ENCODE measurements at places on chromosomes 7 and 10. TPM values are rescaled to one million over a fixed set of nuclear protein-coding genes. Genes with fewer than 3 reads are reported as not detected.

GRCh38 chr10:11262494-11263345 is 245.0 kb downstream of the CELF2 start:
- DNase-seq, result no peak
- H3K27me3 ChIP-seq, result no peaks in the 10 kb centered on the region
- peaks cover 3% of the 10 kb centered on the region for H3K4me1 ChIP-seq
- no peak overlapping the region for H3K4me3 ChIP-seq
- peaks cover 7% of the 10 kb centered on the region for H3K36me3 ChIP-seq

DNA sequence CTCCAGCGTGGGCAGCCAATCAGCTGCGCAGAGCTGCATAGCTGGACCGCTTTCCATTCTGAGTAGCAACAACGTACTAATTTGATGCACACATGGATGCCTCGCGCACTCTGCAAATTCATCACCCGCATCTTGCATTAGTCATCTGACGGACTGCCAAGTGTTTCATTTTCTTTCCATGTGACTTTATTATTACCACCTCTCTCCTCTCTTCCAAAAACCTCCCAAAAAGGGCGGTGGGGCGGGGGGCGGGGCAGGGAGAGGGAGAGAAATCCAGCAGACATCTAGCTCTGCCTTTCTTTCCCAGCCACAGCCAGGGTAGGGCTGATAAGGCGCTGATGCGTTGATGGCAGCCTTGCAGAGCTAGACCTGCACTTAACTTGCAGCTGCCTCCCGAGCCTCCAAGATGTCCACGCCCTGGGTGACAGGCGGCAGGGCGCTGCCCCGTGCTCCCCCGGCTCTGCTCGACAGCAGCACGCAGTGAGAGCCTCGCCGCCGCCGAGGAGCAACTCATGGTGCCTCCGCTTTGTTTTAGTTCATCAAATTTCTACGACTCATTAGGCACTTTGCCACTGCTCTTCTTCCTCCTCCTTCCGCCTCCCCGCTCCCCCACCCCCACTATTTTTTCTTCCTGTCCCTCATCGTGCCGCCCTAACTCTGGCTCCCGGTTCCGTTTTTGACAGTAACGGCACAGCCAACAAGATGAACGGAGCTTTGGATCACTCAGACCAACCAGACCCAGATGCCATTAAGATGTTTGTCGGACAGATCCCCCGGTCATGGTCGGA is 147.3 kb downstream of the CELF2 start:
- no peak overlapping the region for H3K27ac ChIP-seq
- no peaks in the 10 kb centered on the region for H3K36me3 ChIP-seq
- H3K27me3 ChIP-seq, result no peaks in the 10 kb centered on the region
- peak overlapping the region; percentile 56 for H3K4me3 ChIP-seq

- no peak for DNase-seq
- H3K36me3 ChIP-seq, result no peaks in the 10 kb centered on the region
Observed at GRCh38 chr7:130669085-130669700, 645 bp upstream of the COPG2 start.

NKX1-2 gene
- not detected for total RNA-seq

EVX1 gene
- total RNA-seq, result not detected

DNA sequence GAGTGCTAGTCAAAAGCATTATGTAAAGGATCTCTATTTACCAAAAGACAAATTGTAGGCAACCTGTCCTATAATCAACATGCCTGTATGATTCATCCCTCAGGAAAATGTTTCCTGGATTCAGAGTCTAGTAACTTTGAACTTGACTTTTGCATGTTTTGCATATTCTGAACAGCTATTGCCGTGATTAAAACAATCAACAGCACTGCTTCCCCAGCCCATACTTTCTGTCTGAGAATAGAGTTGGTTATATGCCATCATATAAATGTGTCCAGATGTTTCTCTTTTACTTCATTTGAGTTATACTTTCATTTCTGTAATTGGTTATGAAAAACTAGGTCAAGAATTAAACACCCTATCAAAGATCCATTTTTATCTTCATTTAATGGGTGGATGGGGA is 83.5 kb downstream of the ZMYND11 start:
- peaks cover 5% of the 10 kb centered on the region for H3K4me1 ChIP-seq
- no peak for DNase-seq
- no peaks in the 10 kb centered on the region for H3K36me3 ChIP-seq
- H3K4me3 ChIP-seq, result no peak overlapping the region
- no peaks in the 10 kb centered on the region for H3K27me3 ChIP-seq

- no peaks in the 10 kb centered on the region for H3K36me3 ChIP-seq
- no peaks in the 10 kb centered on the region for H3K27me3 ChIP-seq
- no peak overlapping the region for H3K4me3 ChIP-seq
- no peak for DNase-seq
- H3K27ac ChIP-seq, result no peak overlapping the region
- H3K4me1 ChIP-seq, result no peaks in the 10 kb centered on the region
Observed at GRCh38 chr10:19119191-19119590, 70.6 kb downstream of the MALRD1 start.

TLL2 gene
- total RNA-seq, result 0.12 TPM

- H3K36me3 ChIP-seq, result no peaks in the 10 kb centered on the region
- H3K27me3 ChIP-seq, result no peaks in the 10 kb centered on the region
- no peak overlapping the region for H3K4me3 ChIP-seq
- H3K4me1 ChIP-seq, result peaks cover 8% of the 10 kb centered on the region
Observed at GRCh38 chr7:18971839-18972238, 145.6 kb downstream of the TWIST1 start.

GRCh38 chr7:54897891-54898290 is 120.9 kb upstream of the EGFR start:
- H3K36me3 ChIP-seq, result no peaks in the 10 kb centered on the region
- DNase-seq, result no peak
- no peak overlapping the region for H3K4me3 ChIP-seq

- H3K4me1 ChIP-seq, result no peaks in the 10 kb centered on the region
- no peaks in the 10 kb centered on the region for H3K36me3 ChIP-seq
- no peaks in the 10 kb centered on the region for H3K27me3 ChIP-seq
- H3K27ac ChIP-seq, result no peak overlapping the region
Observed at GRCh38 chr10:71555087-71555723, 158.5 kb downstream of the CDH23 start.

DNA sequence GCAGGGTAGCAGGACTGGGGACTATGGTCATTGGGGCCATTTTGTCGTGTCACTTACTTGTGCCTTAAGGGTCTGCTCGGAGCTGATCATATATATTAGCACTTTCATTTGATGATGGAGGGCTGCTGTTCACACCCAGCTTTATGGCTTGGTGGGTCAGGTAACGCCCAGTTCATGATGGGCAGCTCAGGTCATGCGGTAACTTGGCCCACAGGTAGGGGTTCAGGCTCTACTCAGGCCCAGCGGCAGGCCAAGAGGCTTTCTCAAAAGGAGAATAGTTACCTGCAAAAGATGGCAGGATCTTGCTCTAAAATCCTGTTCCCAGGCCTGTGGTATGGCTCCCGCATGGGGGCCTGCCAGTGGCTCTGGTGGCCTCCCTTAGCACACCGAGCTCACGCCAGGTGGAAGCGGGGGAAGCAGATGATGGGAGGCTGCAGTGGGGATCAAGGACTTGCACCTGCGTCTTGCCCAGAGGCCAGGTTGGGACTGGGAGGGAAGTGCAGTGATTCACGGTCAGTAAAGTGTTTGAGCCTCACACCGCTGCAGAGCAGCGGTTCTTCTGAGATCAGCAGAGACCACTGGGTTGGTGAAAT is 109.5 kb downstream of the ADCY1 start:
- no peaks in the 10 kb centered on the region for H3K4me1 ChIP-seq
- no peak overlapping the region for H3K27ac ChIP-seq
- no peaks in the 10 kb centered on the region for H3K36me3 ChIP-seq
- H3K4me3 ChIP-seq, result no peak overlapping the region

SLC13A1 gene
- not detected for total RNA-seq

GRCh38 chr7:35450456-35451214 is 196.7 kb upstream of the TBX20 start:
- H3K36me3 ChIP-seq, result no peaks in the 10 kb centered on the region
- H3K4me3 ChIP-seq, result no peak overlapping the region
- DNase-seq, result no peak
- H3K27ac ChIP-seq, result no peak overlapping the region

- no peak overlapping the region for H3K27ac ChIP-seq
- H3K4me1 ChIP-seq, result no peaks in the 10 kb centered on the region
- DNase-seq, result no peak
- no peaks in the 10 kb centered on the region for H3K27me3 ChIP-seq
- no peaks in the 10 kb centered on the region for H3K36me3 ChIP-seq
Observed at GRCh38 chr10:36313142-36313541, 671.0 kb upstream of the FZD8 start.

- H3K27ac ChIP-seq, result no peak overlapping the region
- DNase-seq, result no peak
- peaks cover 4% of the 10 kb centered on the region for H3K27me3 ChIP-seq
- H3K4me1 ChIP-seq, result no peaks in the 10 kb centered on the region
- no peaks in the 10 kb centered on the region for H3K36me3 ChIP-seq
- H3K4me3 ChIP-seq, result no peak overlapping the region
Observed at GRCh38 chr7:29350351-29350750, 155.8 kb downstream of the CHN2 start.

DNA sequence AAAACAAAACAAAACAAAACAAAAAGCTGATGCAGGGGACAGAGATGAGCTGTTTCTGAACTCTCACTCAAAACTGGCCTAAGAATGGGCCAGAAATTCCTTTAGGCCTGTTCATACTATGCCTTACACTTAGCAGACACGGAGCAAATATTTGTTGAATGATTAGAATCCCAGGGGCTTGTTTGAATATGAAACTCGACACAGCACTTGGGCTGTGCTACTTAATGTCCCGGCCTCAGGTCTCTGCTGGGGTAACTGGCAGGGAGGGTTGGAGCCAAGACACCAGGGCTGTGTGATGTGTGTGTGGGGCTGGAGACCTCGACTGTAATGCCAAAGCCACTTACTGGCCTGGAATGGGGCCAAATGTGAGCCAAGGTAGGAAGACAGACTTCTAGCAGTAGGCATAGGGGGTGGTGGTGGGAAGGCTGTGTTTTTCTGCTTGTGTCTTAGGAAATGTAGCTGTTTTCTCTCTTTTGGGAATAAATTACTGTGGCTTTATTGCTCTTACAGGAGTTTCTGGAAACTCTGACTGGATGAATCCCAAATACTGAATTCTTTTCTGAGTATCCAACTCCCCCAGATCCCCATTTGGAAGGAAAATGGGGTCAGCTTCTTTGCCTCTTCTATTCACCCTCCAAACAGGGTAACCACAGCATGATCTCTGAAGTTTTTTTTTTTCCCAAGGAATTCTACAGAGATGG is 66.7 kb downstream of the EMX2 start:
- no peaks in the 10 kb centered on the region for H3K4me1 ChIP-seq
- H3K27me3 ChIP-seq, result no peaks in the 10 kb centered on the region
- H3K4me3 ChIP-seq, result no peak overlapping the region
- H3K27ac ChIP-seq, result no peak overlapping the region
- no peaks in the 10 kb centered on the region for H3K36me3 ChIP-seq

LRRN3 gene
- 0.62 TPM for total RNA-seq

LIPK gene
- not detected for total RNA-seq

GRCh38 chr7:51141451-51142003 is 175.1 kb downstream of the COBL start:
- no peak for DNase-seq
- no peak overlapping the region for H3K4me3 ChIP-seq
- H3K36me3 ChIP-seq, result no peaks in the 10 kb centered on the region
- no peak overlapping the region for H3K27ac ChIP-seq

SMIM30 gene
- total RNA-seq, result 33.5 TPM

NUTM2E gene
- total RNA-seq, result not detected

- H3K27me3 ChIP-seq, result no peaks in the 10 kb centered on the region
- H3K4me3 ChIP-seq, result no peak overlapping the region
- peak; percentile 19 for DNase-seq
- no peaks in the 10 kb centered on the region for H3K36me3 ChIP-seq
- H3K27ac ChIP-seq, result no peak overlapping the region
- no peaks in the 10 kb centered on the region for H3K4me1 ChIP-seq
Observed at GRCh38 chr7:31003721-31004120, 40.0 kb downstream of the GHRHR start.

DNA sequence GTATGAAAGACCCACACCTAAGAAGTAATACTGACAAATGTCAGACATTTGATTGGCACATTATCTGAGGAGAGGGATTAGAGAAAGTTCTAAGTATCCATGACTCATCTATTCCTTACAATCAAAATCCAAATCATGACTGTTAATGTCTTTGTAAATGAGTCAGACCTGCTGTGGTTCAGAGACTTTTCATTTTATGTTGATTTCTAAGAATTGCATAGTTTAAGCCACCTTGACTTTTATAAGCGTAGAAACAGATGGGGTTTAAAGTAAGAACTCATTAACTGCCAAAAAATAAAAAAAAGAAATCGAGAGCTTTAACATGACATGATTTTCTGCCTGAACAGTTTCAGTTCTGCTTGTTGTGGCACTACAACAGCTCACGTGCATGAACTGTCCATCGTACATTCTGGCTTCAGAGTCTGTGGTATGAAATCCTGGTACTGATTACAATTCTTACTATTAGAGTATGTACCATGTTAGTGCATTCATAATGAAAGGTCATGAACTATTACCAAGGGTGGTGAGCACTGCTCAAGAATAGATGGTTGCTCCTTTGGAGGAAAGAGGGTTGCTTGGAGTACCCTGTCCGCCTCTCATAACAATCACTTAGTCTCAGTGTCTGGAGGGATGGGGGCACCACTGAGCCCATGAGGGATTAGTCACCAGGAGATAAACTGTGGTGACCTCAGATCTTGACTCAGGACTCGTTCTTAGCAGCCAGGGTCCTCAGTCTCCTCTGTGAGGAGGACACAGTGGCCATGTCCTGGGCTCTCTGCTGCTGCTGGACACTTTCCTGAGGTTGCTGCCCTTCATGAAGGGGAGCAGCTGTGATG is 42.2 kb downstream of the ACSM6 start:
- H3K27me3 ChIP-seq, result no peaks in the 10 kb centered on the region
- H3K27ac ChIP-seq, result no peak overlapping the region
- peaks cover 9% of the 10 kb centered on the region for H3K36me3 ChIP-seq
- no peaks in the 10 kb centered on the region for H3K4me1 ChIP-seq
- no peak for DNase-seq
- H3K4me3 ChIP-seq, result no peak overlapping the region

DNA sequence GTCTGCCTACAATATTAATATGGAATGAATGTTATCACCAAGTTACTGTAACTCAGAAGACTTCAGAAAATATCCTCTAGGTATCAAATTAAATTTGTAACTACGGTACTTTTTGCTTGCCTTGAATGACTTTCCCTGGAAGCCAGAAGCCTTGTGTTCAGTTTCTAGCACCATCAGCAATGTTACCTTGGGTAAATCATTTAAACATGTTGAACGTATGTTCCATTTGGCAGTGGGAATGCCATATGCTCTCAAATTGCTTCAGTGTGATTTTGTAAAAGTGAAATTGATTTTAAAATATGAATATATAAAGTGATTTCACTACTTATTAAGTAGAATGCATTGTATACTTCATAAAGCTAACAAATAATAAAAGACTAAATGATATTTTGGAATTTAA is 11.2 kb downstream of the RPA3 start:
- H3K36me3 ChIP-seq, result no peaks in the 10 kb centered on the region
- H3K4me3 ChIP-seq, result no peak overlapping the region
- DNase-seq, result no peak
- H3K27ac ChIP-seq, result no peak overlapping the region
- H3K4me1 ChIP-seq, result no peaks in the 10 kb centered on the region

DNA sequence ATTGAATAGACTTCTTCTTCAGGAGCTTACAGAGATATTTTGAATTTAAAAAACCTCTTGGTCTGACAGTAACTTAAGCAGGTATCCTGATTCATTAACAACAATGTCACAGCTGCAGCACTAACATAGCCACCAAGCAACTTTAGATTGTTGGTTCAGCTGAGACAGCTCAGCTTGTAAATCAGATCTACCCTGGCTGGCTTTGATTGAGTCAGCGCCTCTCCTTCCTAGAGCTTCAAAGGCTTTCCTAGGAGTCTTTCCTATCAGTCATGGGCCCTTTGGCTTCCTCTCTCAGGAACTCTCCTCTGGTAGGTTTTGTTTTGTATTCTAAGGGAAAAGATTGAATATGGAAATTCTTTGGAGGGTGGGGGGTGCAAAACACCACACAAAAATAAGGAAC is 70.7 kb upstream of the STEAP4 start:
- H3K4me3 ChIP-seq, result no peak overlapping the region
- no peak overlapping the region for H3K27ac ChIP-seq
- H3K27me3 ChIP-seq, result no peaks in the 10 kb centered on the region
- H3K4me1 ChIP-seq, result no peaks in the 10 kb centered on the region
- H3K36me3 ChIP-seq, result no peaks in the 10 kb centered on the region
